ENCODE measurements at places on chromosomes 5 and 9.

GRCh38 chr9:22740781-22741180 lies 294.2 kb downstream of the DMRTA1 start:
- no peak for DNase-seq

DNA sequence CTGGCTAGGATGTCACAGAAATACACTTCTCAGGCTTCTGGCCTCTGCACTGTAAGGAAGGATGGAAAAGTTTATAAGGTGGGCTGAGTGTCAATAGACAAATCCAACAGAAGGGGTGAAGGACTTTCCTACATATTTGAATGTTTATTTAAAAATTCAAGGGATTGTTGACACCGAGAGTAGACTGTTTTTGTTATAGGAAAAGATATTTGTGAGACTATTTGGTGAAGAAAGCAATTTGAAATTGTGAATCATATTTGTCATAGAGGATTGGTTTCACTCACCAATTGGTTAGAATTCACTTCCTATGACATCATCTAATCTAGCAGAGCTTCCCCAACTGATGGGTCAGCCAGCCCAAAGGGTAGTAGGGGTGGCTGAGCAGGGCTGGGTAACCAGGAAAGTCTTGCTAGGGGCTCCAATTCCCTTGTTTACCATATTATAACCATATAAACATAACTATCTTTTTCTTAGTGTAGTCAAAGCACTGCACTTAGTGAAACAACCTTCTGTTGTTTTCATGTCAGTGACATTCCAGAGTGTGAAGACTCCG lies 14.9 kb upstream of the MEGF10 start:
- no peak for DNase-seq

GRCh38 chr5:16992006-16992405 lies 55.9 kb upstream of the MYO10 start:
- peak; percentile 71 for DNase-seq

GRCh38 chr5:93122446-93122845 lies 458.6 kb downstream of the NR2F1-AS1 start:
- no peak for DNase-seq

GRCh38 chr9:91655215-91655614 lies 231.6 kb upstream of the NFIL3 start:
- no peak for DNase-seq

- DNase-seq, result no peak
Observed at GRCh38 chr5:16791904-16792597, 144.0 kb downstream of the MYO10 start.

DNA sequence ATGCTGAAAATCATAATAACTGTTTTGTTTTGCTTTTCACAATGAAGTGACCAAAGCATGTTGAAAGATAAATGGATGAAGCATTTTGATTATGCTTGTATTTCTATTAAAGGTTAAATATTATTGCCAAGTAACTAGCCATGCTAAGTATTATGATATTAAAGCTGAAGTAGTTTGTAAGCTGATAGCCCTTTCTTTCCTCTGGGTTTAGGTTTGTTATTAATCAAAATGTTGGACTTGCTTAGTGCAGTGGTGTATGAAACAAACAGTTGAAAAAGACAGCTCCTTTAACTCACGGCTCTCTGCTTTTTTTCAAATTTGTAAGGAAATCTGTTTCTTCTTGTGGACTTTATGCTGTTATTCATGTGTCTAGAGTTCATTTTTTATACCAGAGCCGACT lies 246.0 kb downstream of the CWC27 start:
- no peak for DNase-seq

DNA sequence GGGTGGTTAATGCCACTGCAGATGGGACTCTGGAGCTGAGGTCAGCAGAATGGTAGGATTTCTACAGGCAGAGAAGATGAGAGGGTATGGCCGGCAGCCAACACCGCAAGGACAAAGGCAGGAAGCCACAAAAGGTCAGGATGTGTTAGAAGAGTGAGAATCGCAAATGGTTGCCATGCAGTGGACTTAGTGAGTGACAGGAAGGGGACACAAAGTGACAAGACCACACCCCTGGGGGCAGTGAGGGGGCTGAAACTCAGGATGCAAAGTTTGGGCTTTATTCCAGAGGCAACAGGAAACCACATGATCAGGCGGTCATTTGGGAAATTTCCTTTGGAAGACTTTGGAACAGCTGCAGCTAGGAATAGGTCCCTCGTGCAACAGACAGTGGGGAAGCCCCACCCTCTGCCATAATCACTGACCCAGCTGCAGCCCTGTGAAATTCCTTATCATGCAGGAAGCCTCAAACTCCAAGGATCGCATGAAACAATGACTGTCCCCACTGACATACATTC lies 14.2 kb upstream of the CCDC180 start:
- peak; percentile 55 for DNase-seq

- no peak for DNase-seq
Observed at GRCh38 chr5:36397901-36398536, 96.3 kb upstream of the RANBP3L start.

Data from urothelium cell line (cell line).